ENCODE measurements at places on chromosomes 4 and X.

GRCh38 chrX:150213481-150214030 is 149.6 kb upstream of the MAMLD1 start:
- DNase-seq, result no peak

- no peak for DNase-seq
Measured at GRCh38 chrX:148135738-148136137, 154.6 kb downstream of the FMR1NB start.

- no peak for DNase-seq
Measured at GRCh38 chr4:83617371-83618035, 81.6 kb downstream of the GPAT3 start.

- no peak for DNase-seq
Measured at GRCh38 chr4:30725562-30725961, 5.4 kb downstream of the PCDH7 start.

- DNase-seq, result no peak
Measured at GRCh38 chr4:164446516-164446915, 307.4 kb upstream of the SMIM31 start.

Measured in Calu3 (cell line).